ENCODE measurements at places on chromosomes 11 and 22.

GRCh38 chr11:126109941-126110731 is 47.5 kb upstream of the CDON start:
- DNase-seq: no peak

GRCh38 chr11:59842316-59842715 is 3.0 kb downstream of the CBLIF start:
- no peak for DNase-seq

DNA sequence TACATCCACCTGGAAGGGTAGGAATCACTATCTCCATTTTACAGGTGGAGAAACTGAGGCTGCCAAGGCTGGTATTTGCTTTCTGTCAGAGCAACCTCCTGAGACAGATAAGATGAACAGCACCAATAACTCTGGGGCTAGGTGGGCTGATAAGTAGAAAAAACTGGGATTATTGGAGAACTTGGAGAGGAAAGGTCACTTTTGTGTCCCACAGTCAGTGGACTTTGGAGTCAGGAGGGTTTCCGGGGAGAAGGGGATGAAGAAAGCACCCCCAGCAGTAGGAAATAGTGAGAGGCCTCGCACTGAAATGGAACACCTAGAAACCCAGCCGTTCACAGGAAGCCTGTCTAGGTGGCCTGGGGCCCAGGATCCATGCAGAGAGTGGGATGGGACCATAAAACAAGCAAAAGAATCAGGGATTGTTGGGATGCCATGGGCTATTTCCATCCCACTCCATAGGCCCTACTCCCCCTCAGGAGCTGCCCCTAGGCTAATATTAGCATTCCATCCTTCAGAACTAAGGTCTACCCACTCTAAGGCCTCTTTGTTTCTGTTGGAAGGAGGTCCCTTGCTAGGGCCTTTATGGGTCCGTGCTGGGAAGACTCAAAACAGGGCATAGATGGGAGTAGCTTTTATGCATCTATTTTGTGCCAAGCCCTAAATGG is 31.0 kb upstream of the FCHSD2 start:
- no peak for DNase-seq

- DNase-seq: no peak
Measured at GRCh38 chr11:124791626-124792341, 8.4 kb downstream of the MSANTD2 start.

DNA sequence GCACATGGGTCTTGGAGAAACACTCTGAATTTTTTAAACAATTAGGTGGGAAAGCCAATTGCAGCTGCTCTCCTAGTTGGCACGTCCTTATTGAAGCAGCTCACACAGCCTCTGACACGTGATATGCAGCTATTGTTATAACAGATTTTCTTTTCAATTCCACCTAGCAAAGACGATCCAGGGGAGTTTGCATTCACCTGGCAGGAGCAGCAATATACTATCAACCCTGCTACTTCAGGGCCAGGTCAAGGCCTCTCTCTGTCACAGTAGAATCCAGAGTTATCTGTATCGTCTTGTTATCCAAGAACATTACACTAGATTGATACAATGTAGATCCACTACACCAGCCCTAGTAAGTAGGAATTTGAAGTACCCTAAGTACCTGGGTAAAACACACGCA is 8.3 kb downstream of the KRTAP5-11 start:
- no peak for DNase-seq

GRCh38 chr22:46366327-46366731 is 30.8 kb downstream of the TRMU start:
- no peak for DNase-seq

DNA sequence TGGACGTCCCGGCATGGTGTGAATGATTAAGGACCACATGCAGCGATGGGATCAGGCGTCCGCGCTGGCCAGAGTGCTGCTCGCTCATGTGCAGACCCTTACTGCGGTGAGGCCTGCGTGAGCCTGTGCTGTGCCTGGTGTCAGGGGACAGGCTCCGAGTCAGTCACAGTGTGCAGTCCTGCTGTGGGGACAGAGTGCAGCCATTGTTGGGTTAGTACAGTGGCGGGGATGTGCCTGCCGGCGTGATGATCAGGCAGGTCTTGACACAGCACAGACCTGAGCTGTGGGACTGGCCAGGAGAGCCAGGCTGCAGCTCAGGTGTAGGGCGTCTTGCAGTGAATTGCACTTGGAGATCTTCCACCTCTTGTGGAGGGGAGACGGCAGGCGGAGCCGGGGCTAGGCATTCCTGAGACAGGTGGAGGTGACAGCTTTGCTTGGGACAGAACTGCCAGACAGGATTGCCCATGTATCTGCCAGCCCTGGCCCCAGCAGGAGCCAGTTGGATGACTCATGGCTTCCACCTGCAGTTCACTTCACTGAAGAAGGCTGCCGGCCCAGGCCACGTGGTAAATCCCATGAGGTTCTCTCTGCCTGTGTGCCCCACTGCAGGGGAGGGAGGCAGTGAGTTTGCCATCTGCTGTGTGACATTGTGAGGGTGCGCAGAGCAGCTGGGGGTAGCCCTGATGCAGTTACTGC is 17.3 kb downstream of the TRMU start:
- DNase-seq: no peak

- DNase-seq: no peak
Measured at GRCh38 chr11:93274851-93275250, 55.7 kb upstream of the DEUP1 start.

GRCh38 chr11:11531131-11531908 is 90.5 kb downstream of the GALNT18 start:
- no peak for DNase-seq

DNA sequence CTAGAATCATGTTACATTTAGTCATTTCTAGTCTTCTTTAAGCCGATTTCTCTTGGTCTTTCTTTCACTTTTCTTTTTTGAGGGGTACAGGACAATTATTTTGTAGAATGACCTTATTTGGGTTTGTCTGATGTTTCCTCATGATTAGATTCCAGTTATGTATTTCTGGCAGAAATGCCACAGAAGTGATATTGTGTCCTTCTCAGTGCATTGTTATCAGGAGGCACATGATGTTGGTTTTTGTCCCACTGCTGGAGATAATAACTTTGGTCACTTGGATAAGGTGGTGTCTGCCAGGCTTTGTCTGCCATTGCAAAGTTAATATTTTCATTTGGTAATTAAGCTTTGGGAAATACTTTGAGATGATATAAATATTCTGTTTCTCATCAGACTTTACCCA is 100.3 kb downstream of the RRM1 start:
- DNase-seq: no peak

- DNase-seq: no peak
Measured at GRCh38 chr11:75737314-75737713, 19.7 kb downstream of the MOGAT2 start.
